ENCODE measurements at places on chromosomes 5 and 9. TPM values are rescaled to one million over a fixed set of nuclear protein-coding genes. Genes with fewer than 3 reads are reported as not detected.

DNA sequence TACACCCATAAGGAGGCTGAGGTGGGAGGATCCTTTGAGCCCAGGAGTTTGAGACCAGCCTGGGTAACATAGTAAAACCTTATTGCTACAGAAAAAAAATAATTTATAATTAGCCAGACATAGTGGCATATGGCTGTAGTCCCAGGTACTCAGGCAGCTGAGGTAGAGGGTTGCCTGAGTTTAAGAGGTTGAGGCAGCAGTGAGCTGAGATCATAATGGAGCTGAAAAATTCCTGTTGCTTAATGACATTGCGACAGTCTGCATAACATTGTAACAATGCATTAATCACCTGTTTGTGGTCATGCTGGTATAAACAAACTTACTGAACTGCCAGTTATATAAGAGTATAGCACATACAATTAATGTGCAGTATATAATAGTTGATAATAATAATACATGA, 214.2 kb downstream of the TRIM32 start:
- no peaks in the 10 kb centered on the region for H3K4me1 ChIP-seq
- no peaks in the 10 kb centered on the region for H3K27me3 ChIP-seq
- DNase-seq: no peak
- H3K36me3 ChIP-seq: no peaks in the 10 kb centered on the region
- H3K27ac ChIP-seq: no peak overlapping the region
- H3K4me3 ChIP-seq: no peak overlapping the region

DNA sequence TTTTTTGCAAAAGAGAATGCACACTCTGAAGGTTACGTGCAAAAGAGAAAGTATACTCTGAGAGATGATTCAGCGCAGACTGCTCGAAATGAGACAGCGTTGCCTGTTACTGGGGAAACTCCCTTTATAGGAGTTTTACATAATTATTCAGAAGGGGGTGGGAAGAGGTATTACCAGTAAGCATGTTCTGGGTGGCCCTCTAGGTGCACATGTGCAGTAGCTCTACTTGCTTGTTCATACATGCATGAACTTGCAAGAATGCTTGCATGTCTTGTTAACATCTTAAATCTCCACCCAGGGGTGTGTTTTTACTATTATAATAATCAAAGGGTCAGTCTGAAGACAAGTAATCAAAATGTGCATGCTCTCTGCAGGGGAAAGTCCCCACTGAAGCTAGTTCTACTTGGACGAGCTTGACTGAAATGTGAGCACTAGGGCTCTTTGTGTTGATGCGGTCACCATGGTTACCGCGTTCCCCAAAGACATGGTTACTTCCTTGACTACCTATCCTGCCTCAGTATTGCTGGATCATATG, 75.5 kb downstream of the SGCD start:
- DNase-seq: no peak
- no peak overlapping the region for H3K4me3 ChIP-seq
- H3K36me3 ChIP-seq: no peaks in the 10 kb centered on the region
- H3K4me1 ChIP-seq: peaks cover 6% of the 10 kb centered on the region

DNA sequence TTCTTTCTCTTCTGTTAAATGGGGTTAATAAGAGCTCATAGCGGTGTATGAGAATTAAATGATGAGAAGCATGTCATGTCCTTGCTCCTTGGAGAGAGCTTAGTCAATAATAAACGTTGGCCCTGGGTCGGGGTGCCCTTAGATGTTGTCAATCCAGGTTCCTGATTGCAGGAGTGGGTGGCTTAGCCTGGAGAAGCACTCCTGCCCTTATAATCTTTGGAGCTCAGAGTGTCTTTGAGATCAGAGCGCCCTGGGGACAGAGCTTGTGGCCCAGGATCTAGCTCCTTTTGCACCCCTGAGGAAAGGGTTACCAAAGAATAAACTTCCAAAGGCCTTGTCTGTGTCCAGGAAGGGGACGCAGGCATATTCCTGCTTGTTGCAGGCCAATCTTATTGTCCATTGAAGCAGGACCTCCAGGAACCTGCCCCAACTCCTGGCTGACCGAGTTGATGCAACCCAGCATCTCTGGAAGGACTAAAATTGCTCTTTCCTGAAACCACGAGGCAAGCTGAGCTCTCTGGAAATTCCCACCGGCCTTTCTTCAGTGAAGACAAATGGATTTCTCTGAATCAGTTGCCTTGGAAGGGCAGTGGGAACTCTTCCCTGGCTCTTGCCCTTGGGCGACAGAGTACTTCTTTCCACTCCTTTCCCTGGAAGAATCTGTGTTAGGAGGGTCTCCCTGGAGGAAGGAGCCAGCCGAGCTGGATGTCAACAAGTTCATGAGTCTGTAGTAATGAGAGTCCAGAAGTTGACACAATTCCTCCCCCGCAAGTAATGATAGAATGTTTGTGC, 6.4 kb upstream of the AMBP start:
- DNase-seq: no peak
- H3K36me3 ChIP-seq: no peaks in the 10 kb centered on the region
- no peak overlapping the region for H3K4me3 ChIP-seq
- H3K27me3 ChIP-seq: no peaks in the 10 kb centered on the region
- H3K27ac ChIP-seq: no peak overlapping the region

- H3K27me3 ChIP-seq: no peaks in the 10 kb centered on the region
- no peaks in the 10 kb centered on the region for H3K4me1 ChIP-seq
- H3K4me3 ChIP-seq: no peak overlapping the region
- no peaks in the 10 kb centered on the region for H3K36me3 ChIP-seq
- no peak overlapping the region for H3K27ac ChIP-seq
These were observed 10.4 kb upstream of the DEPDC1B start for GRCh38 chr5:60710362-60710761.

DNA sequence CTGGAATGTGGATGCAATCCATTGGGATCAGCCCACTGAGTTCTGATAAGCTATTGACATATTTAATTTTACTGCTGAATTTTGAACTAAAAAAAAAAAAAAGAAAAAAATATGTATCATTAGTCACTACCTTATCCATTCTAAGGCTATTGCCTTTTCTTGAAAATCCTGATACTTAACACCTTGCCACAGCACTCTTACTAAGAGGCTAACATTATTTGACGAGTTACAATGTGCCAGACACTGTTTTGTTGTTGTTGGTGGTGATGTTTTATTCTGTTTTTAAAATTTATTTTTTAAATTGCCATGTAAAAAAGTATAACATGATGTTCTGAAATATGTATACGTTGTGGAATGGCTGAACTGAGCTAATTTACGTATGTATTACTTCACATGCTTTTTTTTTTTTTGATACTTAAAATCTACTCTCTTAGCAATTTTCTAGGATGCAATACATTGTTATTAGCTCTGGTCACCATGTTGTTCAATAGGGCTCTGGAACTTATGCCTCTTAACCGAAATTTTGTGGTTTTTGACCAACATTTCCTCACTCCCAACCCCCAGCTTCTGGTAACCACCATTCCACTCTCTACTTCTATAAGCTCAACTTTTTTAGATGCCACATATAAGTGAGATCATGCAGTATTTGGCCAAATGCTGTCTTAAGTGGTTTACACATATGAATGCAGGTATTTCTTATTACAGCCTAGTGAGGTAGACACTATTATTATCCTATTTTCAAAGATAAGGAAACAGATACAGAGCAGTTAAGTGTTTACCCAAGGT, 134.8 kb upstream of the PCA3 start:
- H3K27ac ChIP-seq: no peak overlapping the region
- no peak overlapping the region for H3K4me3 ChIP-seq
- DNase-seq: no peak
- no peaks in the 10 kb centered on the region for H3K36me3 ChIP-seq
- H3K4me1 ChIP-seq: no peaks in the 10 kb centered on the region

GRCh38 chr5:63029891-63030290, 451.3 kb downstream of the LRRC70 start:
- no peak overlapping the region for H3K4me3 ChIP-seq
- DNase-seq: no peak
- H3K4me1 ChIP-seq: no peaks in the 10 kb centered on the region
- H3K36me3 ChIP-seq: no peaks in the 10 kb centered on the region
- H3K27ac ChIP-seq: no peak overlapping the region

DNA sequence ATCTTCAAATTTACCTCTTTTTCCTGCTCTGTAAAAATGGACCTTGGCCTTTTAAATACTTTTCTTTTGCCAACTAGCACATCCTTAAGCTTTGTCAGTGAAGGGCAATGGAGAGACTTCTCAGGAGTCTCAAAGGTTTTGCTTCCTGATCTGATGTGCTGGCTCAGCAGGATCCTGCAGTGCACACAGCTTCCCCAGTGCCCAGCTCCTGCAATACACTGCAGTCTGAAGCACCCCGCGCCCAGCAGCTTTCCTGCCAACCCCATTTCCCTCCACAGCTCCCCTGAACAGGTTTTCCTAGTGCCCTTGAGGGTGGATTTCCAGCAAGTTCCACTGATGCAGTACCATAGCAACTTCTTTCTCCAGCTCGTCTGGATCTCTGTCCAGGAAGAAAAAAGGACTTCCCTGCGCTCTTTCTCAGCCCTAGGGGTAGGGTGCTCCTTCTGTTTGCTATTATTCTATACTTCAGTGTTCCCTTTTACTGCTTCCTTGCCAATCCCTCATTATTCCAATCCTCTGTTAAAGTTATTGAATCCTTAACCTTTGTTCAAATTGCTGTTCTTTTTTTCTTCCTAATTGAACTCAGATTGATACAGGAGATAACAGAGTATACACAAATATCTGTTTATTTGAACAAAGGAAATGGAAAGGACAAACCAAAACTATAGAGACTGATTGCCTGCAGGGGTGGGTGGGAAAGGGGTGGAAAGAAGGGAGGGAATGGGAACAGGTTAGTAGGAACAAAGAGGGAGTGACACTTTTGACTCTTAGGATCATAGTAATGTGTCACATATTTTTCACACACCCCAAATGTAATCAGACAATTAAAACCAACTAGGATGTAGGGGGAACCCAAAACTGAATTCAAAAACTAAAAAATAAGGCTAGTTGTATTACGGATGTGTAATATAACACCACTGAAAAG, 8.5 kb downstream of the SNAPC3 start:
- H3K4me1 ChIP-seq: no peaks in the 10 kb centered on the region
- H3K27ac ChIP-seq: no peak overlapping the region
- H3K36me3 ChIP-seq: no peaks in the 10 kb centered on the region
- no peak for DNase-seq
- no peaks in the 10 kb centered on the region for H3K27me3 ChIP-seq

DNA sequence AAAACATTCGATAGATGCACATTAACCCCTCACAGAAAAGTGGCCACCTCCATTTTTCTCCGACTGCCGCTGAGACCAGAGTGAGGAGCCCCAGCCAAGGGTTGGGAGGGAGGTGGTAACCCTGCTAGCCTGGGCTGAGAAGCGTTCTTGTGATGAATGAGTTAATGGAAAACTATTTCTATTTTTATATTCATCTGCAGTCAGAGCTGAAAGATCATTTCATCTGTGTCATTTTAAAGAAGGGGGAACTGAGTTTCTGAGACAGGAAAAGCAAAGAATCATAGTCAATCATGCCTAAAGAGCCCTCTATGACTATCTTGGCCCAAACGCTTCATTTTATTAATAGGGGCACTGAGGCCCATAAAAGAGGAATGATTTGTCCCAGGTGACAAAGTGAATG, 229.5 kb downstream of the PAPPA start:
- H3K27me3 ChIP-seq: no peaks in the 10 kb centered on the region
- no peaks in the 10 kb centered on the region for H3K4me1 ChIP-seq
- H3K36me3 ChIP-seq: no peaks in the 10 kb centered on the region
- no peak overlapping the region for H3K4me3 ChIP-seq
- DNase-seq: no peak
- H3K27ac ChIP-seq: no peak overlapping the region

DNA sequence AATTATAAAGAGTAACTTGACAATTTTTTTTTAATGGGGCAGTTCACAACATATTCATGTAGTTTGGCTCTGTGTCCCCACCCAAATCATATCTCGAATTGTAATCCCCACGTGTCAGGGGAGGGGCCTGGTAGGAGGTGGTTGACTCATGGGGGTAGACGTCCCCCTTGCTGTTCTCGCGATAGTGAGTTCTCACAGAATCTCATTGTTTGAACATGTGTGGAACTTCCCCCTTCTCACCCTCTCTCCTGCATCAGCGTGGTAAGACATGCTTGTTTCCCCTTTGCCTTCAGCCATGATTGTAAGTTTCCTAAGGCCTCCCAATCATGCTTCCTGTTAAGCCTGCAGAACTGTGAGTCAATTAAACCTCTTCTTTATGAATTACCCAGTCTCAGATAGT, 40.7 kb downstream of the FBXW11 start:
- H3K27ac ChIP-seq: no peak overlapping the region
- H3K36me3 ChIP-seq: no peaks in the 10 kb centered on the region
- DNase-seq: no peak
- H3K27me3 ChIP-seq: no peaks in the 10 kb centered on the region
- no peak overlapping the region for H3K4me3 ChIP-seq

DNA sequence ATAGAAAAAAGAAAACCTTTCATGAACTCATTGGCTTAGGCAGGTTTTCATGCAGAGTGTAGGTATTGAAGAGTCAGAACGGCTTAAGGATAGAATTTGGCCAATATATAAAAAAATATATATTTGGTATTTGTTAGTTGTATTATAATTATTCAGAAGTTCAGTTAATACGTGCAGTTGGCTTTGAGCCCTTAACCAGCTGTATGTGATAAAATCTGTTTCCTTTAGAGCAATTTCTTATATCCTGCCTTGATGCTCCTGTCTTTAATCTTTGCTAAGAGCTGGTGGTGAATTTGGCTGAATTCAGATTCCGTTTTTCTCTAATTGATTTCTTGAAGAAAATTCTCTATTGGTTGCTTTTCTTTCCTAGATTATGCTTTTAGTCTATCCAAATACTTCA, 3.7 kb downstream of the ANXA1 start:
- no peak overlapping the region for H3K27ac ChIP-seq
- H3K4me3 ChIP-seq: no peak overlapping the region
- no peaks in the 10 kb centered on the region for H3K27me3 ChIP-seq
- DNase-seq: no peak

GRCh38 chr5:173497685-173498084, 118.8 kb downstream of the BOD1 start:
- H3K4me1 ChIP-seq: peaks cover 2% of the 10 kb centered on the region
- H3K36me3 ChIP-seq: no peaks in the 10 kb centered on the region
- no peak for DNase-seq
- H3K27me3 ChIP-seq: no peaks in the 10 kb centered on the region
- H3K27ac ChIP-seq: no peak overlapping the region
- H3K4me3 ChIP-seq: no peak overlapping the region

DNA sequence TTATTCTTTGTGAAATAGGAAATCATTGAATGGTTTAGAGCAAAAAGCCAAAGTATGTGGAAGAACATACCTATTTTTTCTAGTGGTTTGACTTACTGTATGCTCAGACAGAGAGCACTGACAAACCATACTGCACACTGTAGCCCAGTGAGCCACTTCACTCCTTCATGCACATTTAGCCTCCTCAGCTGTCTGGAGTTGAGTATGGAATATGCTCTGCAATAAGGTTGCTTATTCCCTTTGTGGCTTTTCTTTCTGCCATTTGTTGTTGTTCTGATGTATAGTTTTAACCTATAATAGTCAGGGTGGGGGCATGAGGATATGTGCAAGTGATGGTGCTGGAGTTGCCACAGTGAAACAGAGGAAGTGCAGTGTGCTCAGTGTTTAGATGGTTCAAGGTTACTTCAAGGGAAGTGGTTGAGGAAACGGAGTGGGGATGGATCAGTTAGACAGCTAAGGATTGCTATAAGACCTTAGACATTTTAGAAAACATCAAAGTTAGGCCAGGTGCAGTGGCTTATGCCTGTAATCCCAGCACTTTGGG, 100.7 kb downstream of the CDC42SE2 start:
- no peak overlapping the region for H3K27ac ChIP-seq
- H3K4me1 ChIP-seq: no peaks in the 10 kb centered on the region
- no peak overlapping the region for H3K4me3 ChIP-seq
- no peak for DNase-seq
- no peaks in the 10 kb centered on the region for H3K36me3 ChIP-seq
- no peaks in the 10 kb centered on the region for H3K27me3 ChIP-seq

FAM120AOS gene
- total RNA-seq: 40.3 TPM

MIER3 gene
- total RNA-seq: 28.1 TPM

PPP1R2B gene
- total RNA-seq: not detected

GPR150 gene
- 0.10 TPM for total RNA-seq

SPINK5 gene
- 0.20 TPM for total RNA-seq

SPATA6L gene
- 1.5 TPM for total RNA-seq

RASGRF2 gene
- total RNA-seq: 12.4 TPM
